ENCODE measurements at places on chromosomes 6 and 20.

DNA sequence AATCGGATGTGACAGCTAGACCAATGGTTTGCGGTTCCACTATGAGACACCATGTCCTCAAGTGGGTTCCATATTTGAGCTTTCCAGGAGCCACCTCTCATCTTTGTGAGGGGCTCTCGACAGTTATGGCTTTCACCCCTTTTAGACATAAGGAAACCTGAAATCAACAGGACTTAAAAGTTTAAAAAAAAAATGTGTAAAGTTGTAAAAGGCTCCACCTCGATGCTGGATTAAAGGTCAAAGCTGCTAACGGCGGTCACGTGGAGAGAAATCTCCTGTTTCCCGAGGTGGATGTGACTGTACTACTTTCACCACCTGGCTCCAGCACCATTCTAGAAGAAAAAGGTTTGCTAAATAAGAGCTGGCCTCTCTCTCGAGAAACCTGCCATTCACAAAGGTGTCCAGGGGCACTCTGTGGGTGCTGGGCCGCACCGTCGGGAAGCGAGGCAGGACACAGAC, 542 bp downstream of the ATP5F1E start:
- no peak for DNase-seq

- DNase-seq: no peak
These were observed 106.5 kb downstream of the TOX2 start for GRCh38 chr20:44021186-44021585.

DNA sequence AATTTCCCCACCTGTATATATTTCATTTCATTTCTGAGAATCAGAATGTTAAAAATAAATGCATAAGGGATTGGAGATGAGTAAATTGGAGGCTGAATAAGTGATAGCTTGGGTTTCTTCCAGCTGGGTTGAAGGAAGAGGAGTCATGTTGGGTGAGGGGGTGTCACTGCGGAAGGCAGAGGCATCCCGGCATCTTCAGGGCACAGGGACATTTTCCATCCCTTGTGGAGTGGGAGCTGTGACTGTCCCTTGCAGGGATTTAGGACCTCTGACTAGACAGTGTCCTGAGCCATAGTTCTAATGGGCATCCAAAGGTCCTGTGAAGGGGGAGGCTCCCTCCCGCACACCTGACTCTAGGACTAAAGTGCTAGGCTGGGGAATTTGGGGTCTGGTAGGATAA, 2.1 kb downstream of the MCHR2 start:
- no peak for DNase-seq

GRCh38 chr20:2751878-2752566, 48.4 kb downstream of the CPXM1 start:
- peak; percentile 74 for DNase-seq

- no peak for DNase-seq
These were observed 79.1 kb upstream of the SLC22A23 start for GRCh38 chr6:3535776-3536435.

DNA sequence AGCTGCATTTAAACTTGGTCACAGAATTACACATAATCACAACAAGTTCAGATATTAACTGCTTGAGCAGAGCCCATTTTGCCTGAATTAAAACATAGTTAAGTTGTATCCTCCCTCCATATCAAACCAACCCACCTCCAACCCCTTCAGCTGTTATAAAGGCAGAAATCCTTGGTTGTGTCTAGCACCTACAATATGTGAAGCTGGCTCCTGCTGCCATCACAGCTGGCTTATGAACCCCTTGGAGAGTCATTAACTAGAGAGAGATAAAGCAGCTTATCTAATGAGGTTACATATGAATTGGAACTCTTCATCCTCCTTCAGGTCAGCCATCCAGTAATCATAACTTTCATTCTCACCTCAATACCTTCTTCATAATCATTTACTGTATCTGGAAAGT, 101.8 kb downstream of the EPHA7 start:
- no peak for DNase-seq

GRCh38 chr6:37409501-37409900, 23.5 kb upstream of the CMTR1 start:
- DNase-seq: no peak

DNA sequence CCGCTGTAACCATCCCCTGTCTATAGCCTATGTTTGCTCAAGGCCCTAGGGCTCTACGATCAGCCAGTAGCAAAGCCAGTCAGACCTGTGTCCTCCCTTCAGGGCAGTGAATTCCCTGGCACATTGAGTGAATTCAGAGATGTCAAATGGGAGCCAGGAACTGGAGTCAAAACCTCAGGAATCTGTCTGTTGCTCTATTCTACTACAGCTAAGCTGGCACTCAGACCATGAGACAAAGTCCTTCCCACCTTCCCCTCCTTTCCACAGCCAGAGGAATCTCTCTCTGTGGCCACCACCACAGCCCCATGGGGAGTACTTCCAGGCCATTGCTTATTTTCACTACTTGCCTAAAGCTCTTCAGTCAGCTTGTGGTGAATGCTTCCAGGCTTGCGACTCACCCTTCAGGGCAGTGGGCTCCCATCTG, 82.0 kb downstream of the PKIB start:
- no peak for DNase-seq

DNA sequence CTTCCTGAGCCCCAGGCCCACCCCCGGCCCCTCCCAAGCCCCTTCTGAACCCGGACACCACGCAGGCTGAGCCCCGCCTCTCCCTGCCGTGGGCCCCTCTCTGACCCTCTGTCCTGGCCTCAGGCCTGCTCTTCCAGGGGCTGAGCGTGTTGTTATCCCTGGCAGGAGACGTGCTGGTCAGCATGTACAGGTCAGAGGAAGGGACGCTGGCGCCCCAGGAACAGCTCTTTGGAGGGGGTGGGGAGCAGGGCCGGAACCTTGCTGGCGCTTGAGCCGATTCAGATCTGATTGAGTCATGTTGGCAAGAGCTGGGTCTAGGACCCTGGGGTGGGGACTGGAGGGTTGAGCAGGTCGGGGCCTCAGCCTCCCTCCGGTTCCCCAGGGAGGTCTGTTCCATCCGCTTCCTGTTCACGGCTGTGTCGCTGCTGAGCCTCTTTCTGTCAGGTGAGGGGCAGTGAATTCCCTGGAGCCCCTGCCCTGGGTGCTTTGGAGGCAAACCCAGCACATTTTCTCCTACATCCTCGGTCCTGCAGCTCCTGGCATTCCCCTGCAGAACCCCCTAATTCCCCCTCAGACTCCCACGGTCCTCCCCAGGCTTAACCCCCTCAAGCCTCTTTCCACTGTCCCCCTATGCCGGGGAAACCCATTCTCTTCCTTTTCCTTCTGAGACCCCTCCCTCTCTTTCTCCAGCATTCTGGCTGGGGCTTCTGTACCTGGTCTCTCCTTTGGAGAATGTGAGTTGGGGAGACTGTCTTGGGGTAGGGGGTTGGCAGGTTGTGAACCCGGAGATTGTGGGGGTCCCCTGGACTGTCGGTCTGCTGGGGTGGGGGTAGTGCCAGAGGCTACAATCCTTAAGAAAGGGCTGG, 2.0 kb downstream of the SPAG4 start:
- DNase-seq: peak; percentile 72

DNA sequence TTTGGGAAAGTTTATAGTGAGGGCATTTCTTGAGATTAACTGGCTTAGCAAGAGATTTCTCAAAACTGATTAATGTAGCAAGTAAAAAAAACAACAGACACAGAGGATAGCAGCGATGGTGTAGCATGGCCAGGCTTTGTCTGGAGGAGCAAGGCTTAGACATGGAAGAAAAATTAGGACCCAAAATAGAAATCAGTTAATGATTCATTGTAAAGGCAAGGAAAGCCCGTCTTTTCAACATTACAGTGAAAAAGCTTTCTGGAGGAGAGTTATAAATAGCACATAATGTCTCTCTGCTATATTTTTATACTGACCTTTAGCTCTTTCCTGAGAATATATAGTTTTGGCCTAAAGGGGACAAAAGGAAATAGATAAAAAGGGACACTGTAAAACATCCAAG, 45.1 kb downstream of the FNDC1 start:
- DNase-seq: no peak

- DNase-seq: no peak
These were observed 48.6 kb downstream of the FKBP5 start for GRCh38 chr6:35640017-35640664.

DNA sequence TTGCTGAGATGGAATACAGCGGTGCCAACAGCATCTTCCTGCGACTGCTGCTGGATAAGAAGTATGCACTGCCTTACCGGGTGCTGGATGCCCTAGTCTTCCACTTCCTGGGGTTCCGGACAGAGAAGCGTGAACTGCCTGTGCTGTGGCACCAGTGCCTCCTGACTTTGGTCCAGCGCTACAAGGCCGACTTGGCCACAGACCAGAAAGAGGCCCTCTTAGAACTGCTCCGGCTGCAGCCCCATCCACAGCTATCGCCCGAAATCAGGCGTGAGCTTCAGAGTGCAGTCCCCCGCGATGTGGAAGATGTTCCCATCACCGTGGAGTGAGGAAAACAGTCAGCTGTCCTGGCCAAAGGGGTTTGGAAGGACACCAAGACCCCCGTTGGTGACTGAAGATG, 9.2 kb downstream of the CCND3 start:
- no peak for DNase-seq

- DNase-seq: no peak
These were observed 106.8 kb upstream of the RIPOR2 start for GRCh38 chr6:25042536-25042935.

DNA sequence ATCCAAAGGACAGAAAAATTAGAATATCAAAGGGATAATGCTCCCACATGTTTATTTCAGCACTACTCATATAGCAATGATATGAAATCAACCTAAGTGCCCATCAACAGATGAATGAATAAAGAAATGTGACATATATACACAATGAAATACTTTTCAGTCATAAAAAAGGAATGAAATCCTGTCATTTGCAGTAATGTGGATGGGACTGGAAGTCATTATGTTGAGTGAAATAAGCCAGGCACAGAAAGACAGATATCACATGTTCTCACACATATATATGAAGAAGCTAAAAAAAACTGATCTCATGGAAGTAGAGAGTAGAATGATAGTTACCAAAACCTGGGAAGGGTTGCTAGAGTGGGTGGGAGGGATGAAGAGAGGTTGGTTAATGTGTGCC, 135.7 kb downstream of the IBTK start:
- DNase-seq: no peak

DNA sequence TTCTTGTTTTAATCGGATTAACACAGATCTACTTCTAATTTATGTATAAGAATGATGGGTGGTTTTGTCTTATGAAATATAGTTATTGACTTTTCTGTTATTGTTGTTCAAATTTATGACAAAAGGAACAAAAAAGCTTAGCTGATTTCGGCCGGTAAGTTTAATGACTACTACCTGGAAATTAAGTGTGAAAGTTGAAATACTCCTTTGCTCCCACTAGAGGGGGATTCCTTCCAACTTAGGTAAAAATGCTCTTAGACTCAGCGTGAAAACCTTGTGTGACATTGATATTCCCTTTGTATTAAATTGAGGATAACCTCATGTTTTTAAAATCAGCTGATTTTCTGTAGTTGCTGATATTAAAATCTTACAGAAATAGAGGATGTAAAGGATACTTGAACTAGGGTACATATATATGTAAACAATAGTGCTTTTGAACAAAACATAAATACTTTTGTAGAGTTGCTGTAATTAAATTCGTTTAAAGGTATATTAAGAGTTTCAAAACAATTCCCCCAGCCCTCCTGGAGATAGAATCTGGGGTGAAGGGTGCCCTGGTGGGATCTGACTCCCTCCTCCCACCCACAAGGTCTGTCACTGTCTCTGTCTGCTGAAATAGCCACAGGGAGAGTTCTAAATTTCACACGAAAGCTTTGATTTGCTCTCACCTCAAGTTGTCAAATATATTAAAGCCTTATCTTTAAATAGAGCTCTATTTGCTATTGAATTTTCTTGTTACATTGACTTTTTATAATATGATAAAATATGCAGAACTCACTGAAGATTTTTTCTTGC, 257.5 kb downstream of the ARID1B start:
- no peak for DNase-seq

DNA sequence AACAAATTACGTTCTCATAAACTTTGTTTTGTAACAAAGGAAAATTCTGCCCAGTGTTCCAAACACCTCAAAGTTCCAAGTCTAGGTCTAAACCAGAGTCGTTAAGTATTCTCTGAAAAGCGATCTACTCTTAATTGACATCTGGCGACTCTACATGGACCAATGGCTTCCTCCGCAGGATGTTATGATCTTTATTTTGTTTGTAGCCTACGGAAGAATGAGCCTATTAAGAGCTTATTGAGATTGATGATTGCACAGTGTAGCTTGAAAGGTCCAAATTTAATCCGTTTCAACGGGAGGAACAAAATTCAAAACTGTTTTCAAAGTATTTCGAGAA, 61.1 kb downstream of the FAM217A start:
- DNase-seq: no peak

- no peak for DNase-seq
These were observed 890.3 kb downstream of the C6orf118 start for GRCh38 chr6:164419099-164419498.

- no peak for DNase-seq
These were observed 16.8 kb upstream of the EEF1A1 start for GRCh38 chr6:73537677-73538076.

- peak; percentile 94 for DNase-seq
These were observed 18.1 kb upstream of the CEBPB start for GRCh38 chr20:50172347-50173013.

DNA sequence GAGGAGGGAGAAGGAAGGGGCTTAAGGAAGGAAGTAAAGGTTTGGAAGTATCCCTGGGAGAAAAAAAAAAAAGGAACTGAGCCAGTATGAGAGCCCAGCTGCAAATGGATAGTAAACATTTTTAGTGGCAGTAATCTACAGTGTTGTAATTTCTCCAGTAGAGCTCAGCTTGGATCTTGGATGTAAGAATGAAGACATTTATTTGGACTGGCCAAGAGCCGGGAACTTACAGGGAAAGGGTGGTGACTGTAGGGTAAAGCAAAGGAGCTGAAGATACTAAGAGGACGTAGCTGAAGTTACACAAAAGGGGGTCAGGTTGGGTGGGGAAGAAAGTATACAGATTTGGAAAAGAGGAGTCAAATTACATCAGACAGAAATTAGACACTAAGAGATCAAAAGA, 13.5 kb downstream of the EEF1E1 start:
- DNase-seq: no peak

GRCh38 chr6:90537723-90538258, 49.1 kb downstream of the MAP3K7 start:
- DNase-seq: no peak

- no peak for DNase-seq
These were observed 21.2 kb downstream of the C6orf132 start for GRCh38 chr6:42120895-42121865.

- DNase-seq: no peak
These were observed 24.0 kb upstream of the CCND3 start for GRCh38 chr6:41965429-41966213.

Measured in upper lobe of right lung (tissue), 1 donor.